ENCODE measurements at places on chromosomes 2 and 18.

DNA sequence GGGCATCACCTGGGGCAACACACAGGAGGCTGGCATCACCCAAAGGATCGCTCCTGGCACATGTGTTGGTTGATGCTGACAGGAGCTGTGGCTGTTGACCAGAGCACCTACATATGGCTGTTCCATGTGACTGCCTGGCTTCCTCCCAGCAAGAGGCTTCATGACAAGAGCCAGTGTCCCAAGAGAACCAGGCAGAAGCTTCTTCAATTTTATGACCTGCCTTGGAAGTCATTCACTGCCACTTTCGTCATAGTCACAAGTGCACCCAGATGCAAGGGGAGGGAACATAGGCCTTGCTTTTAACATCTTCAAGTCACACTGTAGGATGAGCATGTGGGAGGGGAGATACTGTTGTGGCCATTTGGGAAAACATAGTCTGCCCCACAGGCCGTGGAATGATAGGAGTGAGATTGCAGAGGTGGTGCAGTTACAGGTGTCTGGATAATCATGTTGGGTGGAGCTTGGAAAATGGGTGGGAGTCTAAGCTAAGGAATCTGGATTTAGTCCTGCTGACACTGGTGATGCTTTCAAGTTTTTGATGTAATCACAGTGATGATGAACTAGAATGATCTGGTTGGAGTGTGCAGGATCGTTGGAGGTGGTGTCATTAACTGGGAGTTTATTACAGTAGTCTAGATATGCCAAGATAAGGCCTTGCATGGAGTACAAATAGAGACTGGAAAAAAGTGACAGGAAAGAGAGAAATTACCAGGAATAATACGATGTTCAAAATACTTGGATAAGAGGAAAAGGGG lies 107.0 kb downstream of the RAPGEF4 start:
- no peak for DNase-seq

- DNase-seq: no peak
Observed at GRCh38 chr2:198220763-198221610, 416.6 kb downstream of the PLCL1 start.

GRCh38 chr2:199201539-199201938 lies 256.2 kb downstream of the SATB2 start:
- no peak for DNase-seq

GRCh38 chr2:227177592-227178336 lies 13.3 kb downstream of the COL4A3 start:
- DNase-seq: no peak

GRCh38 chr18:50006470-50007046 lies 188.4 kb downstream of the MYO5B start:
- DNase-seq: no peak

All from stimulated activated CD8-positive, alpha-beta memory T cell treated with anti-CD3 and anti-CD28 coated beads, Interleukin-12 subunit alpha, Interleukin-12 subunit beta, amount 100 ng/mL, for 4 hours (primary cell).